ENCODE measurements at places on chromosomes 6 and 20.

DNA sequence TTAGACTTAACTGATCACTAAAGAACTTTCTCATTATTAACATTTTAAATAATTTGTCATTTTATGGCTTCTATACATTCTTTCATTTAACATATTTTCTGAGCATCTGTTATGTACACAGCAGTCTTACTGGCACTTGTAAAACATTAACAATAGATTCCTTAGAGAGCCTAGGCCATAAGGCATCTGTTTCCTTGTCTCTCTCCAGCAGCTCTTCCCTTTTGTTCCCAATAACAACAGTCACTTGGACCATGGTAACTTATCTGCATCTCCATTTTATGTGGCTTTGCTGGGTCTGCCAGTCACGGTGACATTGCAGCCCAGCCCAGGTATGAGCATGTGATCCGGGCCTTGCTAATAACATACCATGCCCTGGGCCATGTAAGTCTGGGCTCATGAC, 11.7 kb upstream of the TASP1 start:
- DNase-seq: no peak

DNA sequence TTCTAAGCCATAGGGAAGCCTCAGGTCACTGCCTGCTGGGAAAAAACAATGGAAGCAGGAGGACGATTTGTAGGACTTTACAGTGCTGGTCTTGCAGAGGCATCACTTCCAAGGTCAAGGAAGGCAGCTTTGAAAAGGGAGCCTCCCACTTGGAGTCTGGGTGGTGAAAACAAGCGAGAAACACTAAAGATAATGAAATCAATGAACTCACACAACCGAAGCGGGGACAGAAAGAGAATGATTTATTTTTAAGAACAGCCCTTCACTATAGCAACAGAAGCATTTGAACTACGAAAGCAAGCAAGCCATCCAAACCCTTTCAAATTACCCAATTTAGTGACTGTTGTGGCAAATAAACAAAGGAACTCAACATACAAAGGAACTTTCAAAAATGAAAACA, 227.5 kb downstream of the THBS2 start:
- no peak for DNase-seq

DNA sequence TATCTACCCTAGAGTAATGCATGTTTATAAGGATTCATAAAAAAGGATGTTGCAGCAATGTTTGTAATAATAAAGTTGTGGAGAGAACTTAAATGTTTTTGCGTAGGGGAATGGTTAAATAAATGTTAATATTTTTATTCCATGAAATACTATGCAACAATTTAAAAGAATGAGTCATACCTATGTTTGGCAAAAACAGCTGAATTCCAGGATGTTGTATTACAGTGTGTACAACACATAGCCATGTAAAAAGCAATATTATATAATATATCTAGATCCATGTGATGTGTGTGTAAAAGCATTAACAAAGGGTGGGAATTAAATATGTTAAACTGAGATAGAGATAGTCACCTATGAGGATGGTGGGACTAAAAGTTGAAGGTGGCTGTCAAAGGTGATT, 21.1 kb upstream of the PKIB start:
- no peak for DNase-seq

DNA sequence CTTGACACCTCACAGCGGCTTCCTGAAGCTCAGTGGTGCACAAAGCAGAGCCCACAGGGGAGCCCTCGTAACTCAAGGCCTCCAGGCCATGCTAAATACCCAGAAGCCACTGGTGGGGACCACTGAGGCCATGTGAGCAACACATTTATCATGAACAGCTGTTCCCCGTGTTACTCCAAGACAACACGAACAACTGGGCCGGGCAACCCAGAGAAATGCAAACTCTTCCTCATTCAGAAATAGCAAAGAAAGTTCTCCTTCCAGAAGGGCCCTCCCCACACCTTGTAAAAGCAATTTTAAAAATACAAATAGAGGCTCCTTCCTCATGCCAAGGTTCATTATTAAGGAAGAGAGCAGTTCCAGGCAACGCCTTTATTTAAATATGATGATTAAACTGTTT, 36.3 kb upstream of the SLCO4A1 start:
- no peak for DNase-seq

DNA sequence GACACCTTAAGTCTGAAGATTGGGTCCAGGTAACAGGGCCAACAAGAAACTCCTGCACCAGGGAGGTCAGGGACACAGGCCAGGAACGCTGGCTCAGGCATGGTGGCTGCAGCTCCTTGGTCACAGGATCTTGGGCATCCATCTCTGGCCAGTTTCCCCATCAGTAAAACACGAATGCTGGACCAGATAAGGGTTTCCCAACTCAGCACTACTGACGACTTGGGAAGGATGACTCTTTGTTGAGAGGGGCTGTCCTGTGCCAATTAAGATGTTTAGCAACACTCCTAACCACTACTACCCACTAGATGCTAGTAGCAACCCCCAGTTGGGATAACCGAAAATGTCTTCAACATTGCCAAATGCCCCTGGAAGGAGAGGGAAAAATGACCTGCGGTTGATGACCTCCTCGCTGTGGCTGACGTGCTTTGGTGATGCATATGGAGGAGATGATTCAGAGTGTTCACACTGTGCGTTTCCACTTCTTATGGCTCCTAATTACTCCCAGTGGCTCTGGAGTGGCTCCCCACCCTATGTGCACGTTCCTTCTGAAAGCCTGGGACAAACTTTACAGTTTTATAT, 261.9 kb downstream of the CDH26 start:
- no peak for DNase-seq

DNA sequence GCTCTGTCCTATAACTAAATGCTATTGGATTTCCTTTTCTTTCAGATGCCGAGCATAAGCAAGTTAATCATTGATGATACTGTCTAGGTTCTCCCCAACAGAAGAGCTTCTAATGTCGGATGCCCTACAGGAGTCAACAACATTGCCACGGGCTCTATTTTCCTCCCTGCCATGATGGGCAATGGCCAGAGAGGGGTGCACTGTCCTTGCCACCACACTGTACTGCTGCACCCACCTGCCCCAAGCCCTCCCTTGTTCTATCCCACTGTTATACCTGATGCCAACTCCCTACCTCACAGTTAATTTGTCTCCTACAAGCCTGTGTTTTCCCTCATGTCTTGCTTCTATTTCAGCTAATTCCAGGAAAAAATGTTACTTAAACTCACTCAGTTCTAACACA, 773.6 kb upstream of the CHD6 start:
- no peak for DNase-seq

GRCh38 chr6:157557559-157557958, 176.6 kb downstream of the ZDHHC14 start:
- DNase-seq: no peak
